HS-5 (cell line): ENCODE measurements at places on chromosomes 1 and 21.

GRCh38 chr1:234722904-234723720, 113.1 kb upstream of the IRF2BP2 start:
- DNase-seq = peak; percentile 73

- DNase-seq = peak; percentile 22
Measured at GRCh38 chr1:228515200-228515834, 28.1 kb downstream of the RNF187 start.

- DNase-seq = no peak
Measured at GRCh38 chr1:24696041-24696755, 49.0 kb upstream of the CLIC4 start.

DNA sequence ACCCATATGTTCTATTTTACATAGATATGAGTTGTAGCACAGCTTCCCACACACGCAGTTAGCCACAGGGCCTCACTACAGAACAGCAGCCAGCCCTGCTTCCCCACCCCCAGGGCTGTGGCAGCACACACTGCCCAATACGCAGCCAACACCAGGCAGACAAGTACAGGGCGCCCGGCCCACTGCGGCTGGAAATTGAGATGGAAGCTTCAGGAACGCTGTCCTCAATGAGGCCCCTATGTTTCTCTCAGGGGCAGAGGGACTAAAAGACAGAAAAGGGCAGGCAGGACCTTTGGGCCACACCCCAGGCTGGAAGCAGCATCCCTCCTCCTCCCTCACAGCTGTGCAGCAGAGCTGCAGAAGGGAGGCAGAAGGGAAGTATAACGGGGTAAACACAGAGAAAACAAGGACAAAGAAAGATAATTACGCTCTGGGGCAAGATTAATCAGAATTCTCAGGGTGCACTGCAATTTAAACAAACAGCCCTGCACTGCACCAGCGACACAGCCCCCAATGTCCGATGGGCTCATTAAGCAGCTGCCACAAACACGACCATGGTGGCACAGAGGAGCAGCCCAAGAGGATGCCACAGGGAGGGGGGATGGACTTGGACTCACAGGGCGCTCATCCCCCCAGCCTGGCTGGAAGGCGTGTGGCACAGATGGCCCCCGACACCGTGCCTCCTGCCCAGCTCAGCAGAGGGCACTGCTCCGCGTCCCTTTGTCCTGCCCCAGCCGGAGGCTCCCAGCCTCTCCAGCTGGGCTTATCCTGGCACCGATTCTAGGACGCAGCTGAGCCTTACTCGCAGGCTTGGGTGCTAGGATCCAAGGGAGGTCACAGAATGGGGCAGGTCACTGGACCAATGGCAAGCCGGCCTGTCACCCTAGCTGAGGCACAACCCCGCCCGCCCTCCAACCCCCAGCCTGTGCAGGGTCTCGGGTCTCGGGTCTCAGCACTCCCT, 14.2 kb downstream of the WDR4 start:
- DNase-seq = no peak

- no peak for DNase-seq
Measured at GRCh38 chr21:42829417-42829816, 49.9 kb downstream of the WDR4 start.

- no peak for DNase-seq
Measured at GRCh38 chr1:107767156-107767582, 197.8 kb downstream of the VAV3 start.

DNA sequence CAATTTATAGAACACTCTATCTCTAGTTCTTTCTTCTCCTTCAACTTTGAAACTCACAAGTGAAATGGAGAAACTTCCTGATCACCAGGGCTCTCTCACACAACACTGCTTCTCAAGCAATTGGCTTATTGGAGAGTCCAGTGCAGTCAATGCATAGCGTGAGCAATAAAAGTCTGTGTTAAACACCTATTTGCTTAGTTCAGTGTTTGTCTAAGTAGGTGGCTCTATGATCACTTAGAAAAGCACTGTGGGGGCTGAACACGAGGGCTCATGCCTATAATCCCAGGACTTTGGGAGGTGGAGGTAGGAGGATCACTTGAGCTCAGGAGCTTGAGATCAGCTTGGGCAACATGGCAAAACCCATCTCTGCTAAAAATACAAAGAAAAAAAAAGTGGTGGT, 12.2 kb downstream of the CTSS start:
- no peak for DNase-seq

GRCh38 chr1:116261227-116261626, 111.8 kb upstream of the ATP1A1 start:
- no peak for DNase-seq

GRCh38 chr1:234718496-234719453, 108.8 kb upstream of the IRF2BP2 start:
- no peak for DNase-seq

DNA sequence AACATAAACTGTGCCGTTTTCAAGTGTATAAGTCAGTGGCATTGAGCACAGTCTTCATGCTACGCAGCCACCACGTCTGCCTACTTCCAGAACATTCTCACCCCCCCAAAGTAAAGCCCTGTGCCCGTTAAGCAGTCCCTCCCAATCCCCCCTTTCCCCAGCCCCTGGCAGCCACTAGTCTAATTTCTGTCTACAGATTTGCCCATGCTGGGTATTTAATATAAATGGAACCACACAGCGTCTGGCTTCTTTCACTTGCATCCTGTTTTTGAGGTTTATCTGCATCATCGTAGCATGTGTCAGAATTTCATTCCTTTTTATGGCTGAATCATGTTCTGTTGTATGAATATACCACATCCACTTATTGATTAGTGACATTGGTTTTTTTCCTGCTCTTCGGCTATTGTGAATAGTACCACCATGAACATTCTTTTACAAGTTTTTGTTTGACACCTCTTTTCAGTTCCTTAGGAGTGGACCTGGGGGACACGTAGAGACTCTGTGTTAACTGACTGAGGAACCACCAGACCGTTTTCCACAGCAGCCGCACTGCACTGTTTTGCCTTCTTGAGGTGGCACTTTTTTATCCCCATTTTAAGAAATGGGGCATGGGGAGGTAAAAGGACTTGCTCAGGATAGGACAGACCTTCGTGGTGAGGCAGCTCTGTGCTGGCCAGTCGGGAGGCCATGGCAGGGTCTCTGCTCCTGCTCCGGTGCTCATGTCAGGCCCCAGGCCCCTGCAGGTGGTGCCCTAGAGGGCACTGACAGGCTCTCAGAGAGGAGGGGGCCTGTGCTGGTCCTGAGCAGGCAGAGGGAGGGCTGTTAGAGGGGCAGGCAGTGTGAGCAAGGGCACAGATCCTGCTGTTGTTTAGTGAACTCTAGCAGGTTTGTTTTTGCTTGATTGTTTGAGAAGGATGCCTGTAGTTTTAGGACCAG, 123.8 kb downstream of the PCBP3 start:
- DNase-seq = no peak

DNA sequence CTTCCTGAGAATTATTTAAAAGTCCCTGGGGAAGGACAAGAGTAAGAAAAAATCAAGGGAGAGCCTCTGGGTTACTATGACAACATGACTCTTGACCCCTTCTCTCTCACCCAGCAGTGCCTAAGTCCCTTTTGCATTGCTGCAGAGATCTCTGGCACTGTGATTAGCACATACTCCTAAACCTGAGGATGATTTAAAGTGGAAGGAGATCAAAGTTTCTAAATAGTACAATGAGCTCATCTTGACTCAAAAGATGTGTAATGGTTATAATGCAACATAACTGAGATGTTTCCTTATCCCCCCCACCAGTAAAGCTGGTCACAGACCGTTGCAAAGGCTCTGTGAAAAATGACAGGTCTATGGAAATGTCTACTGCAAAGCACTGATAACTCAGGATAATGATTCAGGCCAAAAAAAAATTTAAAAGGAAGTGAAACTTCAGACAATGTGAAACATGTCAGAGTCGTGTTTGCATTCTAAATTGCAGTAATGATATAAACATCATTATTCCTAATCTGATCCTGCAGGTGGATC, 519.2 kb downstream of the KIF26B start:
- peak; percentile 55 for DNase-seq

DNA sequence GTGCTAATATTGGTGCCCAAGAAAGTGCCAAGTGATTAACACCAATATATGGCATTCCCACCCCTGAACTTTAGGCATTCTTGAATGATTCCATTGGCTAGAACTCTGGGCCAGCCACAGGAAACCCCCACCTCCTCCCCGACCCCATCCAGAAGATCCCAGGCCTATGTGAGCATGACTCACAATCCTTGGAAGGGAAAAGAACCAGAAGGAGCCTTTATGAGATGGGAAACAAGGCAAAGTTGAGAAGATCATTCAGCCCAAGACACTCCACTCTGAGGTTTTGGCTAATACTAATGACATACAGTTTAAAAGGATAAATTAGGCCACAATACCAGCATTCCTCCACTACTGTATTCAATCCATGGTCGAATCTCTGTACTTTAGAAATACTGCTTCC, 21.8 kb downstream of the ELK4 start:
- DNase-seq = no peak

GRCh38 chr1:211323156-211324063, 3.2 kb upstream of the TRAF5 start:
- peak; percentile 33 for DNase-seq

GRCh38 chr1:75341537-75341936, 207.3 kb downstream of the LHX8 start:
- no peak for DNase-seq

DNA sequence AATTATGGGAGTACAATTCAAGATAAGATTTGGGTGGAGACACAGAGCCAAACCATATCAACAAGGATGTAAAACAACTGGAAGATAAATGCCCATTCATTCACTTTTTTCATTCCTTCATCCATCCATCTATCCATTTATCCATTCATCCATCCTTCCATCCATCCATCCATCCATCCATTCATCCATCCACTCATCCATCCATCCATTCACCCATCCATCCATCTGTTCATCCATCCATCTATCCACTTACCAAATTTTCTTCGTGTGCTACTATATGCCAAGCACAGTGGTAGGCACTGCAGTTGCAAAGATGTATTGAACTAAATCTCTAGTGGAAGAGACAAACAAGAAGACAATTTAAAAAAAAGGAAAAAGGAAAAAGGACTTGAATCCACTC, 14.3 kb upstream of the SIPA1L2 start:
- no peak for DNase-seq

- DNase-seq = no peak
Measured at GRCh38 chr1:241309651-241310050, 47.4 kb downstream of the RGS7 start.

- DNase-seq = no peak
Measured at GRCh38 chr1:146007489-146008133, 11.2 kb upstream of the TXNIP start.

GRCh38 chr1:202233804-202234203, 40.2 kb downstream of the LGR6 start:
- no peak for DNase-seq

- no peak for DNase-seq
Measured at GRCh38 chr1:83697961-83698360, 301.0 kb downstream of the TTLL7 start.

- DNase-seq = no peak
Measured at GRCh38 chr1:10308001-10308400, 90.9 kb upstream of the PGD start.

GRCh38 chr1:231248778-231249177, 7.8 kb downstream of the GNPAT start:
- no peak for DNase-seq

GRCh38 chr1:103783944-103784377, 34.3 kb downstream of the AMY1C start:
- no peak for DNase-seq

- no peak for DNase-seq
Measured at GRCh38 chr1:205396967-205397616, 24.8 kb downstream of the LEMD1 start.
